ENCODE measurements at places on chromosomes 16 and 17.

DNA sequence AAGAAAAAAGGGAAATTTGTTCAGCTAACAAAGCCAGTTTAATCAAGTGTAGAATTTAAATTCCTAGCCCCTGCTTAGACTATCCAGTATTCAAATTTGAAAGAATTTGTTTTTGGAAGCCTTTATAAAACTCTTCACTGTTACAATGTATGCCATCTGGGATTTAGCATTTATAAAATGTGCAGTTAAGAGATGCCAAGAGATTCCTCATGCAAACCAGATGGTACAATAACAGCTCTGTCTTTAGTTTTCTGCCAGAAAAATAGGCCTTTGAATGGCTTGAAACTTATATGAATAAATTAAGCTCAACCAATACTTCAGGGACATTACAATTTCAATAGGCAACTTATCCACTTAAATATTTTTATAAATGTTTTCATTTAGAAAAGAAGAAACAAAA lies 6.8 kb upstream of the ANKS4B start:
- no peak for DNase-seq

- peak; percentile 50 for DNase-seq
Measured at GRCh38 chr17:41392278-41392677, 5.1 kb downstream of the KRT31 start.

DNA sequence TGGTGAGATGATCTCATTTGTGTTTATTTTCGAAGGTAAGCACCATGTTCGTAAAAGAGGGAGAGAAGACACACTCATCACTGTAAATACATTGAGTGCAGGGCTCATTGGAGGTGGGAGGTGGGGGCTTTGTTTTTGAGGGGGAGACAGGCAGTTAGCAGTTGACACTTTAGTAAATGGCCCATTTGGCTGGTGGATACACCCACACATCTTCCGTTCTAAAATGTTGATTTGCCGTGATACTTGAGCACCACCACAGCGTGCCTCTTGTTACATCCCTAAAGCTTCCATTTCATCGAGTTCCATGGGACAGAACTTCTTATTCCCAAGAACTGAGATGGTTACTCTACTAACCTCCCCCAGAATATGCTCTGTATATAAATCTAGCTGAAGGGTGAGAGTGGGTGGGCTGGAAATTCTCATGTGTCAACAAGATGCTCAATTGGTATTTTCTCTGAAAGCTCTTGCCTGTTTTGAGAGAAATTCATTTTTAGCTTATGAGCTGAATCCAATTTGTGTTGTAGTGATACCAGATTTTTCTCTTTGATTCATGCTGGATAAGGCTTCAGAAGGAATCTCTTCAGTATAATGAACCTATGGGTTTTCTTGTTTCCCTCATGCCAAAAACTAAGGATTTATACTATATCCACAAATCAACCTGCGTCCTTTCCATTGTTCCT lies 314.3 kb downstream of the RBFOX1 start:
- no peak for DNase-seq

DNA sequence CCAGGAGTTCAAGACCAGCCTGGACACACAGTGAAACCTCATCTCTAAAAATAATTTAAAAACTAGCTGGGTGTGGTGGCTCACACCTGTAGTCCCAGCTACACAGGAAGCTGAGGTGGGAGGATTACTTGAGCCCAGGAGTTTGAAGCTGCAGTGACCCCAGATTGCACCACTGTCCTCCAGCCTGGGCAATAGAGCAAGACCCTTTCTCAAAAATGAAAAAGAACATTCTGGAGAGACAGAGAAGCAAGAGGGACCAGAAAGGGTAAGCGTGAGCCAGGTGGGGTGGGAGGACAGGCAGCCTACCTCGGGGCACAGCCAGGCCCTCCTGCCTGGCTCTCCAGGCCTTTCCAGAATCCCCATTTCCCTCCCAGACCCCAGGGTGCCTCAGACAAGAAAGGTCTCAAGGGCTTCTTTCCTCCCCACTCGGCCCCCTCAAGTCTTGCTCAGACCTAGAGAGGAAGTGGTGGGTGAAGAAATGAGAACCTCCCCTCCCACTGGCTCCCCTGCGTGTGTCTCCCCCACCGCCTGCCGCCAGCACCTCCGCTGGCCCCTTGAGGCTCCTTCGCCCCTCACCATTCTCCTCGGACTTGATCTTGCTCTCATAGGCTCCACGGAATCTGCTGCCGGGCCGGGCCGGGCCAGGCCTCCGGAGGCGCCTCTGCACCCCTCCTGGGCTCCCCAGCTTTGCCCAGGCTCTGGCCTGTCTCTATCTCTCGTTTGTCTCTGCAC lies 503 bp downstream of the C16orf54 start:
- no peak for DNase-seq

- DNase-seq: peak; percentile 54
Measured at GRCh38 chr16:59698346-59699020, 964.4 kb upstream of the GOT2 start.

GRCh38 chr16:67460961-67461360 lies 20.0 kb downstream of the ATP6V0D1 start:
- DNase-seq: no peak

DNA sequence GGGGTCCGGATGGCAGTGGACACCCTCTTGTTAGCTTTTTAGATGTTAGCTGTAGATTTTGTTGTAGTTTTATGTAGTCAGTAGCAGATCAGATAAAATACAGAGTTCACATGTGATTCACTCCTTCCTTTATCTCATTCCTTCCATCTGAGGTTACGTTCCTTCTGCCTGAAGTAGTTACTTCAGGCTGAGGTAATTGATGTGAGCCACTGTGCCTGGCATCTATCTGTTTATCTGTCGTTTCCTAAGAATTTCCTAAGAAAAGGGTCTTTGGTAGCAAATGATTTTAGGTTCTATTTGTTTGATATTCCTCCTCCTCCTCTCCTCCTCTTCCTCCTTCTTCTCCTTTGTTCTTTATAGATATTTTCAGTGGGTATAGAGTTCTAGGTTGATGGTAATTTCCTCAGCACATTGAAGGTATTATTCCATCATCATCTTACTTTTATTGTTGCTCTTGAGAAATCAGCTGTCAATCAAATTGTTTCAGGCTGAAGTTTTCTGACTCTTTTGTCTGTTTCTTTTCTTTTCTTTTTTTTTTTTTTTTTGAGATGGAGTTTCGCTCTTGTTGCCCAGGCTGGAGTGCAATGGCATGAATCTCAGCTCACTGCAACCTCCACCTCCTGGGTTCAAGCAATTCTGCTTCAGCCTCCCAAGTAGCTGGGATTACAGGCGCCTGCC lies 29.6 kb upstream of the FBXO47 start:
- no peak for DNase-seq

GRCh38 chr16:25340973-25341372 lies 83.3 kb upstream of the ZKSCAN2 start:
- DNase-seq: no peak

DNA sequence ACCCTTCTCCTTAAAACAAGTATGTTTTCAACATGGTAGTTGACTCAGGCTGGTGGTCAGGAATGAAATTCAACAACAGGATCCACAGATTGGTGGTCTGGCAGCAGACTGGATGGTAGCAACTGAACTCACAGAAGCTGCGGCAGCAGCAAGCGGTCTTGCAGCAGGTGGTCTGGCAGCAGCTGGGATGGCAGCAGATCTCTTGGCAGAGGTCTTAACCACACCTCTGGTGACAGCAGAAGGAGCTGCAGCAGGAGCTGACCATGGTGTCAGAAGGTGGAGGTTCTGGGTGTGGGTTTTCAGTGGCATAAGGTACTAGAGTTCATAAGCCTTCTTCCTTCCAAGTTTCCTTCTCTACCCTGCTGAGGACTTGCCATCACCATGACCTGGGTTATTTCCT lies 2.2 kb upstream of the KRTAP4-1 start:
- no peak for DNase-seq

DNA sequence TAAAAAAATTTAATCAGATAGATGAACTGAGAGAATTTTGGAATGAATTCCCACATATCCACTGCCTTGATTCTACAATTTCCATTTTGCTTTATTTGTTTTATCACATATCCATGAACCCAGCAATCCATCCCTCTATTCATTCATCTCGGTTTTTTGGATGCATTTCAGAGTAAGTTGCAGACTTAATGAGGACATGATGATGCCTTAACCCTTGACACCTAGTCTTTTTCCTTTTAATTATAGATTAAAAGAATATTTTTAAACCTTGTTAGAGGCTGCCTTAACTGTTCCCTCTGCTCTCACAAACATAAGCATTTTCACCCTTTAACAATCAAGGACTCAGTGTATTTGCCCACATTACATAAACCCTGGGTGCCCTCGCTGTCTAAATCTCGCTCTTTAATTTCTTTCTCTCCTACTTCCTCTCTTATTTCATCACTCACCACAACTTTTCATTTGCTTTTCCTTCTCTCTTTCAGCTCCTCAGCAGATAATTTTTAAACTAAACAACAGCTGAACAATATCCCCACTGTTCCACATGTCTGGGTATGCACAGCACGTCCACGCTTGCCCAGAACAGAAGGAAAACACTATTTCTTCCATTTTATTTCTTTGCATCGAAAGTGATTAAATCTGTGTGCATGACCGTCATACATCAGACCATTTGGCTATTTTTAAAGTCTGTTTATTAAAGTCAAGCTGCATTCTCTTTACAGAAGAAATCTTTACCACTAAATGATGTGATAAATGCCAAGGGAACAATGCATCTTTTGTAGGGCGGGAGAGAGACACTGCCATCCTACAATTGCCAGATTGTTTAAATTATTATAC lies 39.9 kb downstream of the IQCK start:
- DNase-seq: peak; percentile 37

GRCh38 chr17:72419866-72420774 lies 299.3 kb downstream of the SOX9 start:
- DNase-seq: no peak

DNA sequence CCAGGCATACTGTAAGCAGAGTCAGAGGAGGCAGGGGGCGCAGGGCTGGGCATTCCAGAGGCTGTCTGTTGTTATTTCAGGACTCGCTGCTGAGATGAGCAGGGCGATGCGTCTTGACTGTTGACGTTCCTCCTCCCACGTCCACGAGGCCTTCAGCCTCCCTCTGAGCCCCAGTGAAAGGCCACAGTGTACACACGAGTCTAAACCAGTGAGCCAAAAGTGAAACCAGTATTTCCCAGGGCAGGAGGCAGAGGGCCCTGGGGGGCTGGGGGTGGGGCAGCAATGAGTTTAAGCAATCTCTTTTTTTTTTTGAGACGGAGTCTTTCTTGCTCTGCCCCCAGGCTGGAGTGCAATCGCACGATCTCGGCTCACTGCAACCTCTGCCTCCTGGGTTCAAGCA lies 21.5 kb downstream of the SMTNL2 start:
- peak; percentile 54 for DNase-seq

DNA sequence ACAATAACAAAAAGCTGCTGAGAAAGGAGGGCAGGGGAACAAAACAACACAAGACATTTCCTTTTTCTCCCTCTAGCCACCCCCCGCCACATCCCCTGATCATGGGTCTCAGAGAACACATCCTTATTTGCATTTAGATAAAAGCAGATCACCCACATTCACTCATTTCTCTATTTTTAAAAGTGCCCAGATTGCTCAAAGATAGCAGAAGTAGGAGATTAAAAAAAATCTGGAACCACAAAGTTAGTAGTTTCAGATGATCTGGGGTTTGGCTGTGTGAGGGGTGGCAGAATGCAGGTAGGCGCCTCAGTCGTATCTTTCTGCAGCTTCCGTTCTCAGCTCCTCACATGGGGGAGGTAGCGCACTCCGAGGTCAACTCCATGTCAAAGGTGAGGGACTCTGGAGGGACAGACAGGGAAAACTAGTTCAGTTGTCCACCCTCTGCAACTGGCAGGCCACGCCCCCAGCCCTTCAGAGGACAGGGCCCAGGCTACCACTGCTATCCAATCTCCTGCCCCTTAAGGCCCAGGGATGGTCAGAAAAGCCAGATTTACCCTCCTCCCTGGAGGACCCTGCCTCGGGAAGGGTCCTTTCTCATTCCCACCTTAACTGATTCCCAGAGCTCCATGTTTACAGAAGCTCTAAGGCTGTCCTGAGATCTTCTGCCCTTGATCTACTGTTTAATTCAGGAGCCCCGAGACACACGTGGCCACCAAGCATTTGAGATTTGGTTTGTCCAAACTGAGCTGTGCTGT lies 27.3 kb downstream of the STAT5A start:
- no peak for DNase-seq

DNA sequence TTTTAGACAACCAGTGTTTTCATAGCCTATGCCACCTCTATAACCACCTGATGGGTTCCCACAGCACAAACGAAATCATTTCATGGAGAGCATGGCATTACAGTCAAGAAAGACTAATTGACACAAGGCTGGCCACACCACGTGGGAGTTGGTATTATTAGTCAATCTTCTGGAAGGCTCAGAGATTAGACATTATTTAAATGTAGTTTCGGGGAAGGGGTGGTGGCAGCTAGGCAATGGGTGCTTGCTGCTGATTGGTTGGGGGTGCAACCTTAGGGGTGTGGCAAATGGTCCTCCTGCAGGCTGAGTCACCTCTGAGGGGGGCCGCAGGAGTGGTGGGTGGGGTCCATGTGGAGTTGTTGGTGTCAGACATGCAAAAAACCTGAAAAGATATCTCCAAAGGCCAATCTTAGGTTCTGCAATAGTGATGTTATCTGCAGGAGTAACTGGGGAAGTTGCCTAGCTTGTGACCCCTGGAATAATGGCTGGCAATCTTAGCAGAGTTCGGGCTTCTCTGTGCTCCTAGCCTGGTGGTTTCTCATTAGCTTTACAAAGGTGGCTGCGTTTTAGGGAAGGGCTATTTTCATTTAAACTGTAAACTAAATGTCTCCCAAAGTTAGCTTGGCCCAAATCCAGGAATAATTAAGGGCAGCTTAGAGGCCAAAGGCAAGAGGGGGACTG lies 4.6 kb downstream of the TEN1 start:
- DNase-seq: no peak

GRCh38 chr17:5047446-5047845 lies 12.2 kb upstream of the SLC52A1 start:
- no peak for DNase-seq

DNA sequence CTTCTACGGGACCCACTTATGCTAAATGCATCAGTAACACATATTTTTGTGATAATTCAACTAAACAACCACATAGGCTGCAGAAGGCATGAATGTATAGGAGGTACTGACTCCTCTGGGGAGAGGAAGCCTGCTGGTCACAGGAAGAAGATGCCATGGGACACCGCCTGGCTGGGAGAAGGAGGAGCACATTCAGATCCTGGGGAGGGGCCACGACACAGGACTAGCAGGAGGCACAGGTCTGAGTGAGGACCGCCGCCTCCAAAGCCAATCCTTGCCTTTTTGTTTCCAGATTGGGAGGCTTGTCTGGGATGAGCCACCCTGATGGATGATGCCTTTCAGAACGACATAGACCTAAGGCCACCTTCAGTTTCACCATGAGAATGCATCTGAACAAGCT lies 34.6 kb downstream of the MBTPS1 start:
- no peak for DNase-seq

GRCh38 chr17:4722678-4723240 lies 8.5 kb upstream of the MED11 start:
- no peak for DNase-seq

GRCh38 chr16:86681031-86681756 lies 102.8 kb downstream of the FOXL1 start:
- peak; percentile 80 for DNase-seq

DNA sequence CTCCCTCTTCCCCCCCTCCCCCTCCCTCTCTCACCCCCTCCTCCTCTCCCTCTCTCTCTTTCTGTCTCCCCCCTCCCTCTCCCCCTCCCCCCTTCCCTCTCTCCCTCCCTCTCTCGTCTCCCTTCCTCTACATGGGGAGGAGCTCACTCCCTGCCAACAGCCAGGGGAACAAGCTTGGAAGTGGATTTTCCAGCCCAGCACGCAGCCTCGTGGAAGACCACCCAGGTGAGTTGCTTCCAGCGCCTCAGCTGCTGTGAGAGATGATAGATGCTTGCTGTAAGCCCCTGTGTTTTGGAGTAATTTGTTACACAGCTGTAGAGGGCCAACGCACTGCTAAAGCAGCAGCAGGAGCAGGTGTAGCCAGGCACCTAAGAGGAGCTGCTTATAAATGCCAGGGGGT lies 20.8 kb downstream of the ACTG1 start:
- no peak for DNase-seq

Data from cardiac fibroblast (primary cell).